ENCODE measurements at places on chromosomes 3 and 15.

GRCh38 chr3:98903705-98904481 is 2.4 kb upstream of the DCBLD2 start:
- no peak for DNase-seq

DNA sequence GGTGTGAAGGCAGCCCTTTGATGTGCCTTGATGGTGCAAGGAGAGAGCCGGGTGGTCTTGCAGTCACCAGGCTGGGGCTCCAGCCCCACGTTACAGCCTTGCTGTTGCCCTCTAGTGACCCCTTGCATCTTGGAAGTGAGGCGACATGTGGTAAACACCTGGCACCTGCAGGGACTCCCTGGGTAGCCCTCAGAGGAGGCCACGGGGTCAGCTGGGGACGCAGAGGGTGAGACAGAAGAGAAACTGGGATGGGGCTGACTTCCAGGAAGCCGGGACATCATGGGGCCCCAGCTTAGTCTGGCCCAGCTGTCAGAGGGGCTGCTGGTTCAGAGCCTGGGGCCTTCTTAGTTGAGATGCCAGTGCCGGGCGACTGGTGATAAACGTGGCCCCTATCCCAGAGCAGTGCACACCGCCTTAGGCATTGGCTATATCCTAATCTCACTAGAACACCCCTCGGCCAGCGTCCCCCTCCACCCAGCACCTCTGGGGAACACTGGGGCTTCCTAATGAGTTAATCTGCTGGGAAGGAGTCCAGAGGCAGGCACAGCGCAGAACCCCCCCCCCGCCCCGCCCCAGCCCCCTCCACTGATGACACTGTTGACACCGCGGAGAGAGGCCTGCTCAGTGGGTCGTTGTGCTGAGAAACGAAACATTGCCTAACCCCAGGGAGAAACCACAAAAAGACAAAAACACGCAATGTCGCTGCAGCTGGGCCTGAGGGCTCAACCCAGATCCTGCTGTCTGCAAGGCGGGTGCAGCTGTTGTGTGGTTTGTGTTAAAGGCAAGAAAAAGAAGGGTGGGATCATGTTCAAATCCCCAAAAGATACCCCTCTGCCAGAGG is 60.5 kb upstream of the KLF13 start:
- DNase-seq = no peak

DNA sequence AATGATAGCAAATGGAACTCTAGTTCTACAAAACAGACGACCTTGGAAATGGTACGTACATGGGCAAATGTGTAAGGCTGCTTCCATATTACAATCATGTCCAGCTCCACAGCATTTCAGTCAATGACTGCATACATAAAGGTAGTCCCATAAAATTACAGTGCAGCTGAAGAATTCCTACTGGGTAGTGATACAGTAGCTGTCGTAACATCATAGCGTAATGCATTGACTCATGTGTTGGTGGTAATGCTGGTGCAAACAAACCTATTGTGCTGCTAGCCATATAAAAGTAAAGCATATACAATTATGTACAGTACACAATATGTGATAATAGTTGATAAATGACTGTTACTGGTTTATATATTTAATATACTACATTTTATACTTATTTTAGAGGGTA is 18.5 kb downstream of the TTC23 start:
- DNase-seq = no peak

DNA sequence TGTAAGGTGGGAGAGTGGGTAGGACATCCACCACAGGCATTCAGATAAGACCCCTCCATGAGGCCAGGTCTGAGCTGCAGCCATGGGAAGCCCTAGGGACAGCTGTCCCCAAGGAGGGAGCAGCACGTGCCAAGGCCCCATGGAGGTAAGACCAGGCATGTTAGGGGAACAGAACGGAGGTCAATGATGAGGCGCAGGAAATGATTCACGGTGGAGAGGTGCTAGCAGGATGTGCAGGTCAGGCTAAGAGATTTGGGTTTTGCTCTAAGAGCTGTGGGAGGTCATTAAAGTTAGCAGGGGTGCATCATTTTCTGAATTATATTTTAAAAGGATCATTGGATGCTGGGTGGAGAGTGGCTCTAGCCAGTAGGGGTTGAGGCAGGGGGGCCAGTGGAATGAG is 66.4 kb upstream of the SNRPA1 start:
- no peak for DNase-seq

GRCh38 chr3:38826001-38826400 is 10.0 kb upstream of the SCN10A start:
- DNase-seq = no peak
